ENCODE measurements at places on chromosomes 4 and X.

DNA sequence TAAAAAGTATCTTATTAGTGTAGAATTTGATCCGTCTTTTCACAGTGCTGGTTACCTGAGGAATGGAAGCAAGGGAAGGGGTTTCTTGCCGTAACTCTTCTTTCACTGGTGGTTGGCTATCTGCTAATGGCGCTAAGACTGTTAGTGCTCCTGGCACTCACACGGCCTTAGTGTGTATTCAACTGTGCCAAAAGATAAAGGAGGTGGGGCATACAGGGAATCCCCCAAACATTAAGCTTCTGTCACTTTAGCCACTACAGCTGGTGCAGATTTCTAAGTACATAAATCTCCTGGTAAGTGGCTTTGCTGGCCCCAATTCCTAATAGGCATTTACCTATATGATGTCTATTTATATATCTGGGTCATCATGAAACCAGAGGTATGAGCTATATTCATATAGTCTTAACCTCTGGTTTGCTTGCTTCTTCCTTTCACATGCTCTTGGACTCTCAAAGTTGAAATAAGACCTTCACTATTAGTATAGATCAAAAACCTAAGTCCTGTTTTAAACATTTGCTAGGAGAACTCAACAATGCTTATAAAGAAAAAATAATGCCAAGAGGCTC lies 95.1 kb downstream of the TSPAN7 start:
- DNase-seq, result no peak

- no peak for DNase-seq
Measured at GRCh38 chr4:139054791-139055505, 39.4 kb downstream of the NOCT start.

- DNase-seq, result peak; percentile 60
Measured at GRCh38 chr4:6641164-6641970, 882 bp downstream of the MRFAP1 start.

DNA sequence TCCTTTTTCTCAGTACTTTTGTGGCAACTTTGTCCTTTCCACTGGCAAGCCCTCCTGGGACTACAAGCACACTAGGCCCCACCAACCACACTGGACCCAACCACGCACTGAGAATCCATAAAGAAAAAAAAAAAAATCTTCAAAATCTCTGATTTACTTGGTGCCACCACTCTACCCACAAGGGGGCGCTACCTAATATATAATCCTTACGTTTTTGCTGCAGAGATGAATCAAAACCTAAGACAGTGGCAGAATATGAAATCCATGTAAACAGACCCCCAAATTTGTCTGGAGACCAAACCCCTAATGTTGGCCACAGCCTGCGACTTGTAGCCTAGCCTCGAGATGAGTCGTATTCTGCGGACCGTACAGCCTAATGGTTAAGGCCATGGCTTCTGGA lies 63.5 kb upstream of the ARHGAP36 start:
- DNase-seq, result peak; percentile 21

DNA sequence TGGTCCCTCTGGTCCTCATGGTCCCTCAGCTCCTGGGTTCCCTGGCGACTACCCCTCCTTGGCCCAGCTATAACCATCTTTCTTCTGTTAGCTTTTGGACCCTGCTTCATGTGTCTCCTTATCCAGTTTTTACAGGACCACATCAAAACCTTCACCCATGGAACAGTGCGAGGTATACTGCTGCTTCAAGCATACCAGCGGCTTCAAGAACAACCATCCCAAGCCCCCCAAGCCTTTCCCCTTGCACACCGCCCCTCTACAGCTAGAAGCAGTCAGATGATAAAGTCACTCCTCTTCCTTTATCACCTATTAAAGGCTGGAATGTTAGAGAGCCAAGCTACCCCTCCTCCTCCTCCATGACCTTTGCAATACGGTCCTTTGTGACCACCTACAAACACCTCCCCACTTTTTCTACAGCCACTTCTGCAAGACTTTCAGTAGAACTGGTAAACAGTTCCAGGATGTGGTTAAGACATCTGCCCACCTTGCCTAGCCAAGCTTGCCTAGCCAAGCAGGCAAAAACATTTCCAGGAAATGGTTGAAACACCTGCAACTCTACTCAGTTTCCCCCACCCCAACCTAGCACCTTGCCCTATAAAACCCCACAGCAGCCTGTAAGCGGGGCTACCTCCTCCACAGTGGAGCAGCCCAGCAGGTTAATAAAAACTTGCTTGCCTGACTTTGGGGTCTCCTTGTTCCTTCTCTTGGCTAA lies 125.7 kb downstream of the ZC4H2 start:
- DNase-seq, result no peak

DNA sequence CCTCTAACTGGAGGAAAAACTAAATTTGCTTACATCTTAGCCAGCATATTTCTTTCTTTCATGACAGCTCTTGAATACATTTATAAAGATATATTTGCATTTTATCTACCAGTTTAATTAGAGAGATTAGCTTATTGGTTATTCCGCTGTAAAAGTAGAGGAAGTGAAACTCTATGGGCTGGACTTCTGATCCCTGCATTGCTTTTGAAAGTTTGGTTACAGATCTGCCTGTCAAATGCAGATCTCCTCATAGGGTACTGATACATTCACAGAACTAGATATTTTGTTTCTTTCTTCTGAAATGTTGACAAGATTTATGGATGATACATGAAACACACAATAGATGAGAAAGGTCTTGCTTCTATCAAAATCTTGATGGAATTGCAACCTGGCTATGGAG lies 581.4 kb upstream of the AADAT start:
- no peak for DNase-seq

DNA sequence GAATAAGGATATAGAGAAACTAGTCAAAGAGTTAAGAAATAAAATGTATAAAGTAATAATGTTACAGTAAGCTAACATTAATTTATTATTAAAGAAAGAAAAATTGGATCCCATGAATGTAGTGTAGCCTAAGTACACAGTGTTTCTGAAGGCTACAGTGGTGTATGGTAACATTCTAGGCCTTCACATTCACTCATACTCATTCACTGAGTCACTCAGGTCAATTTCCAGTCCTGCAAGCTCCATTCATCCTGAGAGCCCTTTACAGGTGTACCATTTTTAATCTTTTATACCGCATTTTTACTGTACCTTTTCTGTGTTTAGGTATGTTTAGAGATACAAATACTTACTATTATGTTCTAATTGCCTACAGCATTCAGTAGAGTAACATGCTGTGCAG lies 120.6 kb upstream of the AGA start:
- DNase-seq, result no peak

DNA sequence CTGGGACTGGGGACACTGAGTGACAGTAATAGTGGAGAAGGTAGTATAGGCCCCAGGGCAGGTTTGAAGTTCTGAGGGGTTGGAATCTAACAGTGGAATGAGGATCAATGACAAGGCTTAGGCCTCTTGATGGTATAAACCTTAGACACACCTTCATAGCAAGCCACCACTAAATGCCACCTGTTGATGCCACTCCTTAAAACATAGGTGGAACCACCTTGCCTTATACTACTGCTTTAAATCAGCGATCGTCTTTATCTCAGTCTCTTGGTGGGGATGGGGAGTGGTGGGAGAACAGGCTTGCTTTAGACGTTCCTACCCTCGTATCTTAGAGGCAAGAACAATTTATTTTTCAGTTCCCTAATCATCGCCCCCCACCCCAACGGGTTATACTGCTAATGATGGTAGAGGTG lies 1.2 kb downstream of the RAB33B start:
- no peak for DNase-seq

DNA sequence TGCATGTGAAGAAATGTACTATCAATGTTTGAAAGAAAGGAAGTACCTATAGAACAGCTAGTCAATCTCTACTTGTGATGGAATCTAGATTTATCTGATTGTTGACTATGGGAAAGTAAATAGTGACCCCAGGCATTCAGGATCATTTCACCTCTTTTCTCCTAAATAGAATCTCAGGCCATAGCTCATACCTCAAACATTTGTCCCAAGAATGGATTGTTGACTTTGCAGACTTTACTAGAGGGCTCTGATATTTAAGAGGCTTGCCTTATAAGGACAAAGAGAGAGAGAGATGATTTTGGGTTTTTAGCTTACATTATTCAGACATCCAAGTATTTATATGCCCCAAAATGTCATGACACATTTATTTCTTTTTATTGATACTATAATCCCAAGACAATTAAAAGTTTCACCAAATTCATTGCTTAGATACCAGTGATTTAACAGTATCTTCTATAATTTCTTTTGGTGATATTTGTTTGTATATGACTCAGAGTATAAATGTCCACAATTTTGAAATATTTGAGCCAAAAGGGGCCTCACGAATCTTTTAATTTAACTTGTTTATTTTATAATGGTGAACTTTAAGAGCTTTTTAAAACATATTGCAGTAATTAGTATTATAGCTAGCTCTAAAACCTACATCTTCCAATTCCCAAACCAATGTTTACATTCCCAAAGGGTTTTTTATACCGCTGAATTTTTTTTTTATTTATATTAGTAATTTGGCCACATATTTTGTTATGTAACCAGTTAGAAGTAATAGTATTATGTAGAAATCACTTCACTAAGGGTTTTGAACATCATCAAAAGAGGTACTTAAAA lies 614.1 kb downstream of the PCDH7 start:
- no peak for DNase-seq

DNA sequence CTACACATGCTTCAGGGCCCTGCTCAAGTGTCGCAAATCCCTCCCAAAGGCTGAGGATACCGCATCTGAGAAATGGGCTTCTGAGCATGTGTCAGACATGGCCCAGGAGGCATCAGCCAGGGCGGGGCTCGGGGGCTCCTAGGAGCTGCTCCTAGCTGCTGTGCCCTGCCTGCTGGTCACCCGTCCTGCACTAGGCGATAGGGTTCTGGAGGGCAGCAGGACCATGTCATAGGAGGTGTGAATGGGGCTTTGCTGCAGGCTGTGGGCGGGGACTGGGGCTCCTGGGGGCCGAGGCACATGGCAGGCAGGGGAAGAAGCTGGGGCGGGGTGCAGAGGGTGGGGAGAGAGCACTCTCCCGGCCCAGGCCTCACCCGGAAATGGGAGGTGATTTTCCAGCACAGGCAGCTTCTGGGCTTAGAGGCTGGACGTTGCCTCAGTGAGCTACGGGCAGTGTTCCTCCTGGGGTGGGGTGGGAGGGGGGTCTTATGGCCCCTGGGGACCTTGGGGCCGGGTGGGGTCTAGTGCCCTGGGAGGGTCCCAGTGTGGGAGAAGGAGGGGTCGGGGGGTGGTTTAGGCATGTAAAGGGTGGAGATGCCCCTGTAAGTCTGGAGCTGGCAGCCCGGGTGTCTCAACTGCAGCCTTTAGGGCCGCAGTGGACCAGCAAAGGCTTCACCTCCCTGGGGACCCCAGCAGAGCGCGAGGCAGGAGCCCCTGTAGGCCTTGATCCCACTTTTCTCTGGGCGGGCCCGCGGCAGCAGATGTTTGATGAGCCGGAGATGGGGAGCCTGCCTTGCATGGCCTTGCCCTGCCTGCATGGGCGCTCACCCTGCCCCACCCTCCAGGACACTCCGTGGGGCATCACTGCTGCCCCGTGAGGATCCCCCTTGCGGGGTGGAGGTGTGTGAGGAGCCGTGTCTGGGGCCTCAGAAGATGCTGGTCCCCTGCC lies 98.6 kb upstream of the LRPAP1 start:
- DNase-seq, result no peak

DNA sequence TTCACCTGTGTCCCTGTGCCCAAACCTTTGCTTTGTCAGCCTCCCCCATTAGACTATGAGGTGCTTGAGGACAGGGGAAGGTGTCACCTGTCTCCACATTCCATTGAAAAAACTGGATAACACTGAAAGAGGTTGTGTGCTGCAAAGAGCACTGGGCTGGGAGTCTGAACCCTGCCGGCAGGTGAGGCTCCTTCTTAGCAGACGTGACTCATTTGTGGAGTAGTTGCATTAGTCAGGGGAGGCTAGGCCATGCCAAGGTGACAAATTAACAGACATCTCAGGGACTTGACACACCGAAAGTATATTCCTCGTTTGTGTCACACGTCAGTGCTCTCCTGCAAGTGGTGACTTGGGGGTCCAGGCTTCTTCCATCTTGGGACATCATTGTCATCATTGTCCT lies 95.9 kb upstream of the STX18 start:
- DNase-seq, result no peak

DNA sequence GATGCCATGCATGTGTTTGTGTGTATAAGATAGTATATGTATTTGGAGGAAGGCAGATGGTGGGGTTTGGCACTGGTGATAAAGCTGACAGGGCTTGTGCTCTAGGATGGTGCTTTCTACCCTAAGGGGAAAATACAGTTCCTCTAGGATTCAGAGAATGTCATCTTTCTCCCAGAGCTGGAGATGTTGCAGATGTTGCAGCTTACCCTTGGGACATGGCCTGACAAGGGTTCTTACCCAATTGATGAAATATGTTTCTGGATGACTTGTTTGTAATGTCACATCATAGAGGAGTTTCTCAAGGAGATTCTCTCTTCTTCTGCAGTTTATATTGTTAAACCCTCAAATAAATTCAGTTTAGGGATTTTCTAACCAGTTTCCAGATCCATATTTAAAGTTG lies 52.5 kb upstream of the PITX2 start:
- DNase-seq, result no peak

GRCh38 chrX:71056867-71057266 lies 11.3 kb downstream of the SNX12 start:
- DNase-seq, result no peak

DNA sequence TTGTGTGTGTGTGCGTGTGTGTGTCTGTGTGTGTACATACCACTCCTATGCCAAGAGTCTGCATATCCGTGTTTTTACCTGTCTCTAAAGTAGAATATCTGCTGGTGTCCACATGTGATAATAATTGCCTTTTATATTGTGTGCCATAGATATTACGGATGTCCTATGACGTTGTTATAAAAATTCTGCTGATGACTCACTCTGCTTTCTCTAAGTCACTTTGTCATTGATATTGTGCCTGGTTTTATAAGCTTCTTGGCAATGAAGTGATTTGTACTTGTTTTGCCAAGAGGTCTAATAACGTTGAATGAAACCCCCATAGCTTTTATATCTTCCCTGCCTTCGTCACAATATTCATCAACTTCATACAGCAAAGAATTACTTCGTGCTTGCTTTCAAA lies 102.6 kb upstream of the C1GALT1C1 start:
- no peak for DNase-seq

DNA sequence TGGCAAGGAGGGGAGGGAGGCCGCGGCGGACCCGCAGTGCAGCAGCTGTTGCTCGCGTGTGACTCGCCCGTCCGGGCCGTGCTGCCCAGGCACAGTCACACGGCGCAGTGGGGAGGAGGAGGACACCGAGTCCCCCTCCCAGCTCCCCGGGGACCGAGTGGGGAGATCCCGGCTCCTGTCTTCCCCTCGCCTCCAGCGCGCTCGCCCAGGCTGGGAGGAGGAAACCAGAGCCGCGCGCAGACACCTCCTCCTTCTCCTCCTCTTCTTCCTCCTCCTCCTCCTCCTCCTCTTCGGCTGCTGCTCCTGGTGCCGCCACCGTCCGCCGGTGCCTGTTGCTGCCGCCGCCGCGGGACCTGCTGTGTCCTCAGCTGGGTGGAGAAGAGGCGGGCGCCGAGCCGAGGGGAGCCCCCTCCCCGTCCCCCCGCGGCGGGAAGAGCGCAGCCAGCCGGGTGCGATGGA lies at the start of gene TBC1D1:
Gene TBC1D1, plus strand, starts transcription at position 284 of the 459 bp plus-strand sequence. CDS start 11,012 bp downstream, outside the sequence.
- DNase-seq, result peak; percentile 53
